ENCODE measurements at places on chromosomes 13 and 19. TPM values are rescaled to one million over a fixed set of nuclear protein-coding genes. Genes with fewer than 3 reads are reported as not detected.

GRCh38 chr13:38348861-38349389 is 726 bp upstream of the UFM1 start:
- no peak for DNase-seq
- H3K36me3 ChIP-seq = no peaks in the 10 kb centered on the region
- 0 out of 2 replicates have a peak overlapping the region, but pooled peaks have one; percentile 33 for H3K27ac ChIP-seq
- peak overlapping the region; percentile 73 for H3K4me3 ChIP-seq
- H3K4me1 ChIP-seq = peaks cover 37% of the 10 kb centered on the region

DNA sequence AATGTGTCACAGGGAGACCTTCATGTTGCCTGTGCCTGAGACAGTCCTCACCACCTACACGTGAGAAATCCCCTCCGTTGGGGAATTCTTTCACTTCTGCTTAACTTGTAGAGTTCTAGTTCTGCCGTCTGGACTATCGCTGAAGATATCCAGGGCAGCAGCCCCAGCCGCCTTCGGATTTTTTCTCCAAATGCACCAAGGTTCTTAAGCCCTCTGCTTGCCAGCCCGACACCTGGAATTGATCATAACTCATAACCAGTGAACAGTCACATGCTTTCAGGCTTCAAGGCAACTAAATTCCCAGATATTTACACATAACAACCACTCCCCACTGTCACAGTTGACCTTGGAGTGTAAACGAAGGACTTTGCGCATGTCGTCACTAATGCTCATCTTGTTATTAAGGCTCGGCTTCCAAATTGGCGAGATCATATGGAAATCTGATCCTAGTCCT is 114.4 kb downstream of the RAB20 start:
- no peak for DNase-seq
- peaks cover 5% of the 10 kb centered on the region for H3K36me3 ChIP-seq
- H3K4me1 ChIP-seq = no peaks in the 10 kb centered on the region
- no peak overlapping the region for H3K4me3 ChIP-seq

DNA sequence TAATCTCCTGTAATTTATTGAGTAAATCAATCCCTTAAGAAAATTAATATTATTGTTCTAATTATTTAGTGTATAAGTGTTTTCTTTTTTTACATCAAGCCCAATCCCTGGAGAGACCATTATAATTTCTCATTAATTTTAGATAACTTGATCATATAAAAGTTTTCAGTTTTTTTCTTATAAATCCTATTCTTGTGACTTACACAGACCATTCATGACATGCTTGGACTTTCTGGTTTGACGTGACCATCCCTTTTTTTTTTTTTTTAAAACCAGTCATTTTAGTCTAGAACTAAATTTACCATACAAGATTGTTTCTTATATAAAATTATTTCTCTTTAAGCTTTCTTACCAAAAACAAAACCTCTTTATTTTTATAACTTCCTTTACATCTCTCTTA is 5.4 kb upstream of the MTRF1 start:
- no peaks in the 10 kb centered on the region for H3K27me3 ChIP-seq
- peak; percentile 69 for DNase-seq
- H3K4me3 ChIP-seq = no peak overlapping the region
- H3K27ac ChIP-seq = no peak overlapping the region
- no peaks in the 10 kb centered on the region for H3K4me1 ChIP-seq

DNA sequence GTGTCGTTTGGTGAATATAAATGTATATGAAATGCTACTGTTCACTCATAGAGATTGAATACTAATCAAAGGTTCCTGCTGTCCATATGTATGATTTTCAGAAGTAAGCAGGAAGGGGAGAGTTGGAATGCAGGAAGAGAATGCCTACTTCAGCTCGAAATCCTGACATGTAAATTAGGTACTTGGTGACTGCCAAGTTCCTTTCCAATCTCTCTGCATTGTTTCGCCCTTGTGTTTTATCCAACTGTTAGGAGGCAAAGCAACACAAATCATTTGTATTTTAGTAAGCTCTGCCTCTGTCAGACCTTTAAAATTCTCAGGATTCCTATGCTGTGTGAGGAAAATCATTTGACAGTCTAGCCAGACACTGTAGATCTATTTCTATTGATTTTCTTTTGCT is 9.0 kb downstream of the STARD13 start:
- no peaks in the 10 kb centered on the region for H3K36me3 ChIP-seq
- H3K4me1 ChIP-seq = 0 out of 2 replicates have a peak, but pooled peaks cover 6% of the 10 kb centered on the region
- no peak overlapping the region for H3K27ac ChIP-seq
- no peaks in the 10 kb centered on the region for H3K27me3 ChIP-seq
- DNase-seq = peak; percentile 52
- no peak overlapping the region for H3K4me3 ChIP-seq

DNA sequence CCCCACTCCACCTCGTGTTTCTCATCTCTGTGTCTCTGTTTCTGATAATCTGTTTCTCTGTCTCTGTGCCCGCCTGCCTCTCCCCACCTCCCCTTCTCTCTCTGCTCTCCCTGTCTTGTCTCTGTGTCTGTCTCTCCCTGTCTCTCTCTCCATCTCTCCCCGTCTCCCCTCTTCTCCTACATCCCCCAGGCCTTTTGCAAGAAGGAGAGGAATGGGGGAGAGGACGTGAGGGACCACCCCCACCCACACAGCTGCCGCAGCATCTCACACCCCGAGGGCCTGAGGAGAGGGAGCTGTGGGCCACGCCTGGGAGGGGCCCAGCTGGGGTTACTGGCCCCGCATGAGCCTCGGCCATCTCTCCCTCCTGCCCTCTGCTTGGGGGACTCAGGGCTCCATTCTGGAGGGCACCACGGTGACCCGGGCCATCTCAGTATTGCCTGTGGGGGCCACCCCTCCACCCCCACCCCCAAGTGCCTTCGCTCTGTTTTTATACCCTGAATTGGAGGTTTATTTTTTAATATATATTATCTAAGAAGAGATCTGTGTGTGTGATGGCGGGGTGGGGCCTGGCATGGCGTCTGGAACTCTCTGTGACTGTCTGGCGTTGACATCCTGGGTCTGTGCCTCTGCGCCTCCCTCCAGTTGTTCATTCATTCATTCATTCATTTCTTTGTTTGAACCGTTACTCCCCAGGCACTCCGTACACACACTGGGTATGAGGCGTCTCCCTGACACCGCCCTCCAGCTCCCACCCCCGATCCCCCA is 21.2 kb downstream of the ERFL start:
- no peak overlapping the region for H3K4me3 ChIP-seq
- no peak overlapping the region for H3K27ac ChIP-seq
- DNase-seq = no peak
- H3K4me1 ChIP-seq = no peaks in the 10 kb centered on the region

DNA sequence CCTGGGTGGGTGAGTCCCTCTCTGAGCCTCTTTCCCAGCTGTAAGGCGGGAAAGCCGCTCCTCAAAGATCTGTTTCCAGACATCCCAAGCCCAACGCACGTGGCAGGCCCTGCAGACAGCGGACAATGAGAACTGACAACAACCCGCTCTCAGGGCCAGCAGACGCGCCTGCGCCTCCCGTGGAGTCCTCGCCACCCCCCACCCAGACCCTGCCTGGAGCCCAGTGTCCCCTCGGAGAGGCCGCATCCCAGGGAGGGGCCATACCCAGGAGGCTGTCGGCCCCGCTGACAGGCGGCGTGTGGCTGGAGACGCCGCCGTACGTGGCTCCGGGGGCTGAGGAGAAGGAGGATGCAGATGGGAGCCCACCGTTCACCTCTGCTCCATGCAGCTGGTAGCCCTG is 16.3 kb upstream of the UQCR11 start:
- peaks cover 14% of the 10 kb centered on the region for H3K36me3 ChIP-seq
- no peak overlapping the region for H3K27ac ChIP-seq
- no peak for DNase-seq

DNA sequence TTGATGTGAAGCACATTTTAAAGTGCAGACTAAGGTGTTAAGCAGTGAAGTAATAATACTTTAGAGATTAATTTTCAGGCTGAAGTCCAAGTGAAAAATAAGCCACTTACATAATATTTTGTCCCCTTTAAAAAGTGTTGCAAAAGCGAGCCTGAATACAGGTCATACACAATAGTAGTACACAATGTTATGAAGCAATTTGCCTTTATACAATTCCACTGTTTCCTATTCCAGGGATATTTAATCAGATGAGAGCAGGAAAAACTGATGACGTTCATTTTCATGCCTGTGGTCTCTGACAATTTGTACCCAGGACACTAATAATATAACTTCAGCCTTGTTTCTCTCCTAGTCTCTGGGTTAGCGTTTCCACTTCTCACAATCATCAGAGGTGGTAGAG is 916.7 kb downstream of the PCDH9 start:
- no peaks in the 10 kb centered on the region for H3K36me3 ChIP-seq
- peaks cover 15% of the 10 kb centered on the region for H3K4me1 ChIP-seq
- H3K27me3 ChIP-seq = no peaks in the 10 kb centered on the region
- no peak overlapping the region for H3K27ac ChIP-seq

DNA sequence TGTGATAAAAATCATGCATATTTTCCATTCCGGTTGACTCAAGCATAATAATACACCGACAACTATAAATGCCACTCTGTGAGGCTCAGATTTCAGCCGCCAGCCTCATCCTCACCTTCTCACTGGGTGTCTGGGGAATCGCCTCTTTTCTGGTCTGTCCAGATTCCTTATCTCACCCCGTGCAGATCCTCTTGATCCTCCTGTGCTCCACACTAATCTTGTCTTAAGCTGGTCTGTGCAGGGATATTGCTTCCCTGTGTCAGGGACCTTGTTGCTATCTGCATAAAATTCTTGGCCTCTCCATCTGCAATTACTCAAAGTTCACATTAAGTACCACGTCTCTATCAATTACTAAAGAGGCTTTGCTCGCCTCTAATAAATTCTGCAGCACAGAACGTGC is 116.6 kb upstream of the SPACA7 start:
- H3K27me3 ChIP-seq = no peaks in the 10 kb centered on the region
- no peak overlapping the region for H3K27ac ChIP-seq
- H3K36me3 ChIP-seq = no peaks in the 10 kb centered on the region
- no peak overlapping the region for H3K4me3 ChIP-seq
- DNase-seq = no peak

- no peaks in the 10 kb centered on the region for H3K36me3 ChIP-seq
- H3K4me1 ChIP-seq = peaks cover 49% of the 10 kb centered on the region
- peak within 1 kb of the TSS; percentile 85 for H3K4me3 ChIP-seq
- DNase-seq = peak; percentile 93
Measured at GRCh38 chr19:45079063-45079910, at the start of gene GEMIN7. GEMIN7 (plus strand) TSS chr19:45079260; CDS start chr19:45090115, 10,855 bp downstream.

Gene ZNF579
- polyA plus RNA-seq = 7.3 TPM

Gene ZNF229
- polyA plus RNA-seq = 3.4 TPM

Gene TMTC4
- polyA plus RNA-seq = 21.9 TPM

Gene ZNF285
- polyA plus RNA-seq = 1.3 TPM

Gene F10
- 1.6 TPM for polyA plus RNA-seq

Gene ERICH6B
- polyA plus RNA-seq = not detected

Gene SIGLEC8
- polyA plus RNA-seq = not detected

Gene LIM2
- polyA plus RNA-seq = not detected

Measured in GM23338 (cell line).